ENCODE measurements at places on chromosomes 6 and 20. TPM values are rescaled to one million over a fixed set of nuclear protein-coding genes. Genes with fewer than 3 reads are reported as not detected.
A peak's percentile ranks its signal among the peaks of the same experiment; 100 is the strongest.

BMP7 gene
- 6.8 TPM for total RNA-seq

DNA sequence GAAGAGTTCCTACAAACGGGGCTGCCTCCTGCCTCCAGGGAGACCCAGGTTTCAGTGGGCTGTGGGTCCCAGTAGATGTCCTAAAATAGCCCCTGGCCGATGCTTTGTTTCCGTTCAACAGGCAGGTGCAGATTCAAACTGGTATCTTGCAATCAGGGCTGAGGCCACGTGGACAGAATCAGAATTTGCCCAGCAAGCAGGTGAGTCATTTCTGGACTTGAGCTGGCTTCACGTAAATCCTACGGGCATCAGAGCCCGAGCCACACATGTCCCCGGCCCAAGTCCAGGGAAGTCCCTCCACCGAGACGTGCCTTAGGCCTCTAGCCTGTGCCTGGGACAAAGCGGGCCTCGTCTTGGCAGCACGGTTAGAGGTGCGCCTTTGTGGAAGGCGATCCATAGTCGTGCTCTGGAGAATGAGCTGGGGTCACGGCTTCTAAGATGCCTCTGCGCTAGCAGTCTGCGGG lies 101.6 kb upstream of the FRMD1 start:
- no peak for DNase-seq

DNA sequence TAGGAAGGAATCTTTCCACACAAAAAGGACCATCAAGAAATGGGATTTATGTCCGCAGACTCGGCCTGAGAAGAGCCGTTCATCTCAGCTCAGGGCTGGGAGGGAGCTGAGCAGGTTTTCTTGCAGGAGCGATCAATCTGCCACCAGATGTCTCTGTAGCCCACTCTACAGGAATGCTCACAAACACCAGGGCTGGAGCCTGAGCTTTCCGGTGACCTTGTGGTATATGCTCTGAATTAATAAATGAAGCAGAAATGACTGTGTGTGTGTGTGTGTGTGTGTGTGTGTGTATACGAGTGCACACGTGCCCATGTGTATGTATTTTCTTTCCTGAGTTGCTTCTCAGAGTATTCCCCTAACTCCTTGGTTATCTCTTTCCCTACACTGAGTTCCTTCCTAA lies 12.0 kb downstream of the CD83 start:
- DNase-seq, result peak; percentile 84

DNA sequence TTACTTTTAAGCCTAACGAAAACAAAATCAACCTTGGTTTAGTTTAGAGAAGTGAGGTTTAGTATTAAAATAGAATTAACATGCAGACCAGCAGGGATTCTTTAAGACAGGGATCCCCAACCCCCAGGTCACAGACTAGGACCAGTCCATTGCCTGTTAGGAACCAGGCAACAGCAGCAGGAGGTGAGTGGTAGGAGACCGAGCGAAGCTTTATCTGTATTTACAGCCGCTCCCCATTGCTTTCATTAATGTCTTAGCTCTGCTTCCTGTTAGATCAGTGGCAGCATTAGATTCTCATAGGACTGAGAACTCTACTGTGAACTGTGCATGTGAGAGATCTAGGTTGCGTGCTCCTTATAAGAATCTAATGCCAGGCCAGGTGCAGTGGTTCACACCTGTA lies 225.9 kb downstream of the NKAIN2 start:
- no peak for DNase-seq

- no peak for DNase-seq
Observed at GRCh38 chr6:31190488-31190887, 20.0 kb upstream of the POU5F1 start.

DNA sequence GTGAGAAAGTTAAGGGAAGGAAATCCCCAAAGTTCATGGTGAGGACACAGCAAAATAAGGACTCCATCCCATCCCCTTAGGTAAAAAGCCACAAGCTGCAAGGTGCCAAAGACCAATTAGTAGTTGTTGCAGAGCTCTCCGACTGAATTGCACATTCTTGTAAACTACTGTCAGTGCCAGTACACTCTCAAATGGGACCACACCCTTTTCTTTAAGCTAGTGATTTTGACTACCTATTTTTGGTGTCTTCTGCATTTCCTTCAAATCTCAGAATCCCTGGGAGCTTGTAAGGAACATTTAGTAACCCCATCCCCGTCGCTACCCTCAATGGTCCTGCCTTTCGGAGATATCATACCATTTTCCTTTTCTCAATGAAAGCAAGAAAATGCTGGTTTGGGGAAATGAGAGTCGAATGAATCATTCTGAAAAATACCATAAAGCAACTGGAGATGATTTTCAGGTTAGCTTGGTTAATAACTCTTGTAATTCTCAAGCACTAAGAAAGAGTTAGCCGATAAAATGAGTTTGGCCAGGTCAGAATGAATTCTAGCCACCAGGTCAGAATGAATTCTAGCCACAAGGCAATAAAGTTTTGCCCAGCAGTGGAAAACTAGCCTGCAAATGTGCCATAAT lies 5.2 kb upstream of the HMGN3 start:
- DNase-seq, result no peak

DNA sequence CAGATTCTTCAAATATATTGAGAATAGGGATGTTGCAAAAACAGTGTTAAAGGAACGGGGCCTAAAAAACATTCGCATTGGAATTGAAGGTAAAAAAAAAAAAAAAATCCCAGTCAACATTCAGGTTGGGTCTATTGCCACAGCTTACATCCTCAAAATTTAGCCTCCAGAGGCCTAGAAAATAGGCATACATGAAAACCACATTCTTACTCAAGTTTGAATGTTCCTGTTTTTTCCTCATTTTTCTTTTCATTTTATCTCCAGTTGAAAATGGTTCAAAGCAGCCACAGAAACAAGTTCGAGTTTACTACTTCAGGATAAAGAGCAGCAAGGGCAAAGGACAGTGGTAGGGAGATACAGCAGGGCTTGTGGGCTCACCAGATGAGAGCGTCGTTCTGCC lies 41.9 kb downstream of the KCTD20 start:
- no peak for DNase-seq

SGK2 gene
- total RNA-seq, result not detected

GRCh38 chr6:129183681-129184301 lies 300.9 kb downstream of the LAMA2 start:
- DNase-seq, result no peak

TMC2 gene
- not detected for total RNA-seq

SLC17A4 gene
- total RNA-seq, result not detected

GJA1 gene
- 0.32 TPM for total RNA-seq

DNA sequence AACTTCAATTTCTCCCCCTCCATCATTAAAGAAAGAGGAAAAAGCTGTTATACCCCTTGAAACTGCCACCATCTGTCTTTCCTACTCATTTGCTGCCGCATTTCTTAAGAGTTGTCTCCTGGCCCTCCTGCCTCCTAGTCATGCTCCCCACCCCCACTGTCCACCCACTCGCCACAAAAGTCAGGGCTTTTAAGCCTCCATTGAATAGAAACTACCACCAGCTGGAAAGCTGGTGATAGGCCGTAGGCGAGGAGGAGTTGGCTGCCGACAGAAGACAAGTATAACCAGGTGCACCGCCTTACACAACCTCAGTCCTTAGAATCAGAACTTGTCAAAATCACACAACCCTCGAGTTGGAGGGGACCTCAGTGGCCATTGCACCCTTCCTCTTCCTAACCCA lies 67.6 kb downstream of the B3GAT2 start:
- no peak for DNase-seq

HLA-DMB gene
- total RNA-seq, result 1.9 TPM

GRCh38 chr6:47165918-47166317 lies 123.8 kb upstream of the ADGRF1 start:
- no peak for DNase-seq

DNA sequence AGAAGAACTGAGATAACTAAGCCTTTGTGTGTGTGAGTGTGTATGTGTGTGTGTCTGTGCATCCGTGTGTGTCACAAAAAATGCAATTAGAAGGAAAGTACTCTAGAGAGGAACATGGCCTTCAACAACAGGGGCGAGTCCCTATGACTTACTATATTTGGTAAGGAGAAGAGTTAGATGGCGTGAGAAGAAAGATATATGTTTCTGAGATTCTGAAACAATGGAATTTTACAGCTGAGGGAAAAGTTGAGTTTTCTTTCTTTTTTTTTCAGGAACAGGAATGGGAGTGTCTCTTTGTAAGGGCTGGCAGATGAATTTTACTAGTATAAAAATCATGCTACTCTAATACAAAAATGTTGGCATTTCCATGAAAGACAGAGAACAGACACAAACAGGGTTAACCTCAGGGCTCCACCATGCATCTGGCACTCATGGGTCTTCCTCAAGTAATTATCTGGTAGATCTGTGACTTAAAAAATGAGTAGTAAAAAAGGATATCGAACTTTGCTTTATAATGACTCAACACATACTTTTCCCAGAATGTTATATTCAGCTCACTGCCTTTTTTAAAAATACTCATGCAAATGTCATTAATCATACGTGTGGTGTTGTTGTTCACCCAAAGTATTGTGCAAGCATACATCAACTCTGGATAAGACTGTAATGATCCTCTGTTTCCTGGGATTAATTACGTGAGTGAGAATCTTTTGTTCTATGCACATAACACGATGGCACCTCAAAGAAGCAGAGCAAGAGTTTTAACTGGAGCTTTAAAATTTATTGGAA lies 12.8 kb upstream of the SASH1 start:
- no peak for DNase-seq

GRCh38 chr6:111926731-111927302 lies 53.6 kb upstream of the FYN start:
- no peak for DNase-seq

DNA sequence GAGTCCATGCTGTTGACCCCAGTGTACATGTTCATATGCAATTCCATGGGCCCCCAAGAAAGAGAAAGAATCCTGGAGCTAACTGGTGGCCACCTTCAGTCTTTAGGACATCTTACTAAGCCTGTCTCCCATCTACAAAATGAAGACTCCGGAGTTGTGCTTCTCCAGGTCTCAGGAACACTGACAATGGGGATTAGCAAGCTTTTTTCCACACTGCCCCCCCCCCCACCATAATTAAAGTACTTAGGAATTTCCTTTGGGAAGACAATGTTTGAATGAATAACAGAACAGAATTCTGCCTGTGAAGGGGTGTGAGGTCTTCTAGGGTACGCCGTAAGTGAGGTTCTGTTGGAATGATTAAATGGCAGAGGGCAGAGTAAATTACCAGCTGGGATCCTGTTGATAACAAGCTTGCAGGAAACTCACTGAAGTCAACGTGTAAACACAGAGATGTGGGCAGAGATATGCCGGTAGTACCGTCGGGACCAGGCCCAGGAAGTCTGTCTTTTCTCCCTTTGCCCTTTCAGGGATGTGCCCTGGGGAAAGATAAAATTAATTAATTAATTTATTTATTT lies 63.1 kb downstream of the ANKRD6 start:
- no peak for DNase-seq

DNA sequence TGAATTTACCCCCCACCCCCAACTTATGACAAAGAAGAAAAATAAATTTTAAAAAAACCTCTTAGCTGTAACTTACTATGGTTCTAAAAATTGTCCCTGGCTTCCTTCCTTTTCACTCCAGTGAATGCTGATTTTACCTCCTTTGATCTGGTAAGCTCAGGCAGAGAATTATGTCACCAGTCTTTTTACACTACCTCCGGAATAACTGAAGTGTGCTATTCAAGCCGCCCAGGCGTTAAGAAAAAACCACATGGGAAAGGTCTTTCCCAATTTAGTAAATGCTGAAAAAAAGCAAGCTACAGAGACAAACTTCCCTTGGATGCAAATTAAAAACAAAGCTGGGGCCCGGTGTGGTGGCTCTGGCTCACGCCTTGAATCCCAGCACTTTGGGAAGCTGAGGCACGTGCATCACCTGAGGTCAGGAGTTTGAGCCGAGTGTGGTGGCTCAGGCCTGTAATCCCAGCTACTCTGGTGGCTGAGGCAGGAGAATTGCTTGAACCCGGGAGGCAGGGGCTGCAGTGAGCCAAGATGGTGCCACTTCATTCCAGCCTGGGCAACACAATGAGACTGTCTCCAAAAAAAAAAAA lies 12.4 kb downstream of the SNX5 start:
- no peak for DNase-seq

- DNase-seq, result no peak
Observed at GRCh38 chr6:132511831-132512220, 1.1 kb downstream of the STX7 start.

CPNE1 gene
- 84.6 TPM for total RNA-seq

DNA sequence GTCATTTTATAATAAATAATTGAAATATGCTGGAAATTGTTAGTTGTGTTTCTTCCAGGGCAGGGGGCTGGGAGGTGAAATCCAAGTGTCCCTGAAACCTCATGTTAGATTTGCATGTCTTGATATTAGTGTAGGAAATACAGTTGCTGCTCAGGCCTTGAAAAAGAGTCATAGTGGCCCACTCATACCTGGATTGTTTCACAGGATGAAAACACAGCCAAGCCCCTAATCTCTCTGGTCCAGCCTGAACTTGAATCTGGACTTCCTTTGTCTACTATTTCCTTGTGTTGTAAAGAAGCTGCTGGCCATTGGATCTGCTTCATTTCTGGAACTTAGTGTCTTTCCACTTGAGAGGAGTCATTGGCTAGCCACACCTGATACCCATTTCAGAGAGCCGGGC lies 108.8 kb upstream of the JARID2 start:
- DNase-seq, result no peak

ZMYND8 gene
- 22.8 TPM for total RNA-seq

COL11A2 gene
- total RNA-seq, result 0.98 TPM

GRCh38 chr6:74939151-74939708 lies 266.6 kb downstream of the COL12A1 start:
- DNase-seq, result peak; percentile 34

- DNase-seq, result peak; percentile 79
Observed at GRCh38 chr20:1430004-1430451, 36.6 kb downstream of the NSFL1C start.

- peak; percentile 29 for DNase-seq
Observed at GRCh38 chr20:6269168-6269873, 146.5 kb upstream of the FERMT1 start.

DNA sequence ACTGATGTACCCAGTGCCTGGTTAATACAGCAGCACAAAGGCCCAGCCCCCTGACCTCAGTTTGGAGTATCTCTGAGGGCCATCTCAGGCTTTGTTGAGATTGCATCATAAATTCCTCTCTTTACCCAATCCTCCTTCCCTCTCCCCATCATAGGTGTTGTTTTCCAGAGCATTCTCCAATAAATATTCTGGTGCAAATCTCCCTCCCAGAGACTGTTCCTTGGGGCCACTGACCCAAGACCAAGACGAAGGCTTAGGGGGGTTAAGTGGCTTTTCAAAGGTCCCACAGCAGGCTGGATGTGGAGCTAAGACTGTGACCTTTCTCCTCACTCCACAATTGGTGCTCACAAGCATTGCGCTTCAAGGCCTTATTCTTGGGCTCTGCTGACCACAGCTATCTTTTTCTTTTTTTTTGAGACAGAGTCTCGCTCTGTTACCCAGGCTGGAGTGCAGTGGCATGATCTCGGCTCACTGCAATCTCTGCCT lies 72.4 kb upstream of the ZMYND8 start:
- no peak for DNase-seq

PLCB4 gene
- total RNA-seq, result 16.1 TPM

ZNF165 gene
- total RNA-seq, result 0.37 TPM

DNA sequence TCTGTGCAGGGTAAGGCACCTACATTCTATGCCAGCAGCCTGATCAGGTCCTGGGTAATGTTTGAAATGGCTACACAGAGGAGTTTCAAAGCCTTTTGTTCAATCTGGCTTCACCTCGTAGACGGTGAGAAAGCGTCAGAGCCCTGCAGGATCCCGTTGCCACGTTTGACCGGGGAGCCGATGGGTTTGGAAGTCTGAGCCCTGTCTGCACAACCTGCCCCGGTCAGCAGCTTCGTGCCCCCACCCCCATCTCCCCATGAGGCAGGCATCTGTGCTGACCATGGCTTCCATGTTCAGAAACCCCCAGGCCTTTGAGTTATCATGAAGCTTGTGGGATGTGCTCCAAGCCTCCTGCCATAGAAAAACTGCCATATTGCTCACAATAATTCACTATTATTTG lies 63.9 kb downstream of the PTPN1 start:
- no peak for DNase-seq

All from SK-MEL-5 (cell line).